ENCODE measurements at places on chromosomes 1 and 21.
A peak's percentile ranks its signal among the peaks of the same experiment; 100 is the strongest.

DNA sequence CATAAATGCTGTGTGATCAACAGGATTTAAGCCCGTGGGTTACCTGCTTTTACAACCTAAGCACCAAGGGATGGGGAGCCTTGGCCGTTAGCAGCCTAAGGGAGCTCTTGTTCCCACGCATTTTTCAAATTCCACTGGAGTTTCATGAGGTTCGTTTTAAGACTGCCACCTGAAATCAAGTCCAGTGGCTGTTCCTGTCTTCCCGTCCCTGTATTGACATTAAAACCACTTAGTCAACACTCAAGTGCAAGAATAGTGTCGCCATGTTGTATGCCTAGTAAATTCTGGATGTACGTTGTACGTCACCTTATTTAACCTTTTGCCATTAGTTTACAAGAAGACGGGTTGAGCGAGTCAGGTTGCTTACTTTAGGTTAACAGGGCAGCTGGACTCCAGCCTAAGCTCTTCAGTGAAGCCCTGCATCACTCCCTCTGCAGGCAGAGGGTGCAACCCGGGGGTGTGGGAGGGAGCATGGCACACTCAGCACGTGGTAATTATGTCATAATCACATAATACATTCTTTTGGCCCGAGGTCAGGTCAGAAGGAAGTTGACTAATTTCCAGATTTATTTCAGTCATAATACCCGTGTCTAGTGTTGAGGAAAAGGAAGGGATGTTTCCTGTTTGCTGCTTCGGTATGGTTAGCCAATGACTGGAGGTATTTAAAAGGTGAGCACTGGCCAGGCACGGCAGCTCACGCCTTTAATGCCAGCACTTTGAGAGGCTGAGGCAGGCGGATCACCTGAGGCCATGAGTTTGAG lies 42.5 kb downstream of the CNST start:
- peak; percentile 34 for DNase-seq

DNA sequence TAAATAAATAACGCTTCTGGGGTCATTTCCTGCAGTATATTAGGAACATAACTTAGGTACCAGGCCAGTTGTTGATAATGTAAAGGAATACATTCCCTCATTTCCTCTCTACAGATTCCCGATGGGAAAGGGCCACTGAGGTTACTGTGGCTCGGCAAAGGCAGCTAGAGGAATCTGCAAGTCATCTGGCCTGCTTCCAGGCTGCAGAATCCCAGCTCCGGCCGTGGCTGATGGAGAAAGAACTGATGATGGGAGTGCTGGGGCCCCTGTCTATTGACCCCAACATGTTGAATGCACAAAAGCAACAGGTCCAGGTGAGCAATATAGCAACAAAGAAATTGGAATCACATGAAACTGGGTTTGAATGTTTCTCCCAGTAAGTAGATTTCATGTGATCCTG lies 109.6 kb upstream of the BMP8A start:
- DNase-seq, result no peak

DNA sequence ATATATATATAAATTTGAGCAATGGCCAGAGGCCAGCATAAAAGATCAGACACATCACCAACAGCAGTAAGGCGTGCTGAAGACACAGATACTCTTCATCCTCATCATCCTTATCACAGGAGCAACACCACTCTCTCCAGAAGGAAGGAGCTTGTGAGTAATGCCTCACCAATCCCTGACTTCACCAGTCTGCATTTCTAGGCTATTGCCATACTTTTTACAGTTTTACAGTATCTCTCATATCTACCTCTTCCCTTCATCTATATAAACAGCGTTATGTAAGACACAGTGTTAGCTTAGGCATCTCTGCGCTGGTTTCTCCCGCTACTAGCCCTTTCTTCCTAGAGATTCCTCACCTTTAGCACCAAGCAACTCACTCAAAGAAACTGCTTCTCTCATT lies 2.4 kb upstream of the ABL2 start:
- DNase-seq, result no peak

GRCh38 chr1:40783001-40783905 lies at the start of gene KCNQ4:
Gene KCNQ4 (plus strand): TSS chr1:40783787. CDS start chr1:40784094, 307 bp downstream.
- no peak for DNase-seq

GRCh38 chr1:201346337-201346939 lies 31.0 kb downstream of the TNNT2 start:
- no peak for DNase-seq

DNA sequence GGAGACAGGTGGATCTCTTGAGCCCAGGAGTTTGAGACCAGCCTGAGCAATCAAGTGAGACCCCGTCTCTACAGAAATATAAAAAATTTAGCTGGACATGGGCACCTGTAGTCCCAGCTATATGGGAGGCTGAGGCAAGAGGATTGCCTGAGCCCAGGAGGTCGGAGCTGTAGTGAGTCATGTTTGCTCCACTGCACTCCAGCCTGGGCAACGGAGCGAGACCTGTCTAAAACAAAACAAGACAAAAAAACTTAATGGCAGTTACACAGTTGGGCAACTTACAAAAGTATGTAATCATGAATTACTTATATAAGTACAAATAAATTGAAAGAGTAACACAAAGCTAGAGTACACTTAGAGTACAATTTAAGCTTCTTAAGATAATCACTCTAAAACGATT lies 25.2 kb downstream of the RC3H1 start:
- no peak for DNase-seq

DNA sequence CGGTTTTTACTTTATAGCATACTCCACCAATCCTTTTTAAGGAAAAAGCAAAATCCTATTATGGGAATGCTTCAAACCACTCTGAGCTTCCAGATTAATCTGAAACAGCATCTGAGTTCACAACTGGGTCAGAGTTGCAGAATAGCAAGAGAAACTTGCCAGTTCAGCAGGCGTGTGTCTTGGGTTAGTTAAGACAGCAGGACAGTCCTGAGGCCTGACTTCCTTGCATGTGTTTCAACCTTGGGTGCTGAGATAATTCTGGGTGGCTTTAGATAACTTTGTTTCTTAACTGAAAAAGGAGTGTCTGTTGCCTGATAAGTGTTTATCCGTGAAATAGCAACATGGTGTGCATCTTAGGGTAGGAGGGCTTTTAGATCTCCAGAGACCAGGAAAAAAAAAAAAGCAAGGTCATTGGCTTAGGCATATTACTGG lies 169.2 kb downstream of the DHRS3 start:
- no peak for DNase-seq

- no peak for DNase-seq
Observed at GRCh38 chr1:118322331-118322730, 137.3 kb upstream of the SPAG17 start.

- no peak for DNase-seq
Observed at GRCh38 chr1:38121231-38121680, 74.7 kb upstream of the POU3F1 start.

DNA sequence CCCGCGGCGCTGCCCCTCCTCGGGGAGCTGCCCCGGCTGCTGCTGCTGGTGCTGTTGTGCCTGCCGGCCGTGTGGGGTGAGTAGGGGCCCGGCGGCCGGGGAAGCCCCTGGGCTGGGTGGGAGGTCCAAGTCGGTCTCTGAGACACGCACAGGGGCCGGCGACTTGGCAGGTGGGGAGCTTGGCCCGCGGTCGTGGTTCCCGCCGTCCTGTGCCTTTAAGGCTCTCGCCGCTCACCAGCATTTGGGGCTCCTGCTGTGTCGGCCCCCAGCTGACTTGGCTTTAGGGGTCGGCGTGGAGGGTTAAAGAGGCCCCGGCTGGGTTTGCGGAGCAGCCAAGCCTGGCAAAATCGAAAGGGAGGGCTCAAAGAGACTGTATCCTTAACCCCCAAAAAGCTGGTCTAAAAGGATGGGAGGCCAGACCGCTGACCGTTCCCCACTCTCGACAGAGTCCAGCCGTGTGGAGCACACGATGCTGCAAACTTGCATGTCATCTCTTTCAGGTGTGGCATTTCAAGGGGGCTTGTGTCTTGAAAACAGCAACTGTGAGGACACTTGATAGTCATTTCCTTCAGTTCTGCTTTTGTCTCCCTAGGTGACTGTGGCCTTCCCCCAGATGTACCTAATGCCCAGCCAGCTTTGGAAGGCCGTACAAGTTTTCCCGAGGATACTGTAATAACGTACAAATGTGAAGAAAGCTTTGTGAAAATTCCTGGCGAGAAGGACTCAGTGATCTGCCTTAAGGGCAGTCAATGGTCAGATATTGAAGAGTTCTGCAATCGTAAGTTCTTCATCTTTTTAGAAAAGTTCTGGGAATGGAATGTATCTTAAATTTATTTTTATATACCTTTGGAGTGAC lies 540 bp downstream of the CD55 start:
- no peak for DNase-seq

GRCh38 chr1:244114892-244115291 lies 63.8 kb downstream of the ZBTB18 start:
- no peak for DNase-seq

DNA sequence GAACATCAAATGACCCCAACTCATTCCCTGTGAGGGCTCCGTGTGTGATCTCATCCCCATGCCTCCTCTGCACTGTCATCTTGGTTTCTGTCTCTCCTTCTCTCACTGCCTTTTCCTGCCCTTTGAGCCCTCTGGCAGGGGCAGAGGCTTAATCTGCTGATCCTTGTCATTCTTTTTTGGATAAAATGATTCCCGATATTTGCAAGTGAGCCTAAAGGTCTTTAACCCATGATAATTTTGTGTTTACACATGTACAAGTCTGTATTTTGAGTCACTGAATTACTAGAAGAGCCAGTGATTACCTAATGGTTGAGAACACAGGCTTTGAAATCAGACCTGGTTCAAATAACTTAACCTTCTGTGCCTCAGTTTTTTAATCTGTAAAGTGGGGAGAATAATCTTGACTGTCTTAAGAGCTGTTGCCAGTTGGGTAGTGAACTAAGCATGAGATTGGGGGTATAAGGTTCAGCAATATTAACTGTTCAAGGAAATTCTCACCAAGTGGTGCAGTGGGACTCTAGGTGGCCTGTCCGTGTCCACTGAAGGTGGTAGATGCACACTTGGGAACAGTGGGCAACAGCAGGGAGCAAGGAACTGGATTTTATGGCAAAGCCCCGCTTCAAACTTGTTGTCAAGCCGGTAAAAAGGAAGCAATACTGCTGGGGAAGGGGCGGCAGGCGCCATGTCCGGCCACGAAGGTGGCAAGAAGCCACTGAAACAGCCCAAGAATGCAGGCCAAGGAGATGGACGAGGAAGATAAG lies 1.6 kb downstream of the ECHDC2 start:
- no peak for DNase-seq

GRCh38 chr1:221164951-221165838 lies 286.0 kb downstream of the HLX start:
- DNase-seq, result no peak

GRCh38 chr1:66380452-66381212 lies 153.3 kb upstream of the SGIP1 start:
- DNase-seq, result peak; percentile 39

GRCh38 chr1:83717785-83718184 lies 281.1 kb downstream of the TTLL7 start:
- no peak for DNase-seq

- no peak for DNase-seq
Observed at GRCh38 chr1:160166166-160166868, 14.9 kb downstream of the ATP1A4 start.

DNA sequence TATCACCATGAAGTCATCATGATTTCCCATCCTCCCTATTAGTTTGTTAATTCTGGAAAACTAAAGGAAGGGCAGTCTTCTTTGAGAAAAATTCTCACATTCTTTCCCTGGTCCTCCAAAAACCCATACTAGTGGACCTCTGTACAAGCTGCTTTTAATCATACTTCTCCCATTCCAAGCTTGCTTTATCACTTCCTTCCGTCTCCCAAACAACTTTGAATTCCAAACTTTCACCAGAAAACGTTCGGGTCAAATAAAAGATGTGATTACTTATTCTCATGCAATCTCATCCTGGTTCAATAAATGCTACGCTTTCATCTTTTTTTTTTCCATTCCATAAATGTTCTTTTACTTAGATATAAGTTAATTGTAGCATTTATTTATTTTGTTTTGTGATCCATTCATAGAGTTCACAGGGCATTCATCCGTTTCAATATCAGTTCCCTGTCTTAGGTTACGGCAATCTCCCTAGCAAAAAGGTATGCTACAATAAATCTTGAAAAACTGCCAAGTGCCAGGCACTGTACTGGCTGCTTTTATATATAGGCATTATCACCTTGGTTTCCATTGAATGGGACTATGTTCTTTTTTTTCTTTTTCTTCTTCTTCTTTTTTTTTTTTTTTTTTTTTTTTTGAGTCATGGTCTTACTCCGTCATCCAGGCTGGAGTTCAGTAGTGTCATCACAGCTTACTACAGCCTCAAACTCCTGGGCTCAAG lies 100.2 kb upstream of the GREM2 start:
- DNase-seq, result no peak

- no peak for DNase-seq
Observed at GRCh38 chr1:86455073-86455472, 13.7 kb upstream of the CLCA1 start.

DNA sequence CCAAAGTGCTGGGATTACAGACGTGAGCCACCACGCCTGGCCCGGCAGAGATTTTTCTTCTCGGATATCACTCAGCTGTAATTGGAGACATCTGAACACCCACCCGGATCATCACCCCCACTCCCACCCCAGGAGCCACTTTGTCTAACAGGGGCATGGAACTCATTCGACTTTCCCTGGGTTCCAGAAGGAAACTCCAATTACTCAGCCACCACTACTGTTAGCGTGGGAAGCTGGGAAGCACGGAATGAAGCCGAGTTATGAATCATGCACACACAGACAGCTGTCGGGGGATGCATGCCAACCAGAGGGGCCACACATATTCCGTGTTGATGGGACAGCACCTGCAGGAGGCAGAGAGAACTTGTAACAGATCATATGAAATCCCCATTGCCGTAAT lies 85.2 kb downstream of the HLCS start:
- DNase-seq, result no peak

DNA sequence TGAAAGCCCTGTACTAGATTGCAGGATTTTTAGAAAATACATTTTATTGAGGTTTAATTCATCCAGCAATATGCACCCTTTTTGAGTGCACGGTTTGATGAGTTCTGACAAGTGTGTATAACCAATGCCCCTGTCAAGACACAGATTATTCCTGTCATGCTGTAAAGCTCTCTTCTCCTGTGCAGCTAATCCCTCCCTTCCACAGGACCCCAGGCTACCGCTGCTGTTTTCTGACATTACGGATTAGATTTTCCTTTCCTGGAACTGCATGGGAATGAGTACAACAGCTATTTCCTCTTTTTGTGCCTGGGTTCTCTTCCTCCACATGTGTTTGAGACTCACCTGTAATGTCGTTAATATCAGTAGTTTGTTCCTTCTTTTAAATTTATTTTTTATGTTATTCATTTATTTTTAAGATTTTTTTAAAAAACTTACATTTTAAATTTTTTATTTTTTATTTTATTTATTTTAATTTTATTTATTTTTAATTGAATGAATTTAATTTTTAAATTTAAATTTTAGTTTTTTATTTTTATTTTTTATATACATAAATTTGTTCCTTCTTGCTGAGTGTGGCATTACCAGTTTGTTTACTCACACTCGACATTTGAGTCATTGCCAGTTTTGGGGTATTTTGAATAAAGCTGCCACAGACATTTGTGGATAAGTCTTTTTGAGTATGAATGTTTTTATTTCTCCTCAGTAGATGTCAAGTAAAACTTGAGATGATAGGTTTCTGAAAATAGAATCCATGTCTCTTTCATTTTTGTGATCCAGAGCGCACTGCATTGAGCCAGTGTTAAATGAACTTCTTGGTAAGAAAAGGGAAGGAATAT lies 79.0 kb upstream of the B3GALT5 start:
- DNase-seq, result no peak

All from stimulated activated CD4-positive, alpha-beta T cell treated with anti-CD3 and anti-CD28 coated beads, Interleukin-4, amount 100 ng/mL, for 24 hours (primary cell).